ENCODE measurements at places on chromosomes 3 and 15.

DNA sequence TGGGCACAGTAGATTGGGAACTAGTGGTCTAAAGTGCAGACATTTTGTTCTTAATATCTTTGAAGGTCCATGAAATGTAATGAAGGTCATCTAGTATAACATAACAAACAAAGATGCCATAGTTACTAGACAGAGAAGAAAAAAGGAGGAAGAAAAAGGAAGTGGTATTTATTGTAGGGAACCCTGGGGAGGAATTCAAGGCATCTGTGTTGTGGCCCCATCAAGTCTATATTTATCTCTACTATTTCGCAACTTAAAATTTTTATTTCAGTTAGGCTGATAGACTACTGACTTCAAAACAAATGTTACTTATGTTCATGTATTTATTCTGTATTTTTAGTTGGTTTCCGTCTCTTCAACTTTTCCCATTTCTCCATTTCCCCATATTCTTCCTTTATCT is 48.9 kb upstream of the ZDHHC23 start:
- DNase-seq: no peak

DNA sequence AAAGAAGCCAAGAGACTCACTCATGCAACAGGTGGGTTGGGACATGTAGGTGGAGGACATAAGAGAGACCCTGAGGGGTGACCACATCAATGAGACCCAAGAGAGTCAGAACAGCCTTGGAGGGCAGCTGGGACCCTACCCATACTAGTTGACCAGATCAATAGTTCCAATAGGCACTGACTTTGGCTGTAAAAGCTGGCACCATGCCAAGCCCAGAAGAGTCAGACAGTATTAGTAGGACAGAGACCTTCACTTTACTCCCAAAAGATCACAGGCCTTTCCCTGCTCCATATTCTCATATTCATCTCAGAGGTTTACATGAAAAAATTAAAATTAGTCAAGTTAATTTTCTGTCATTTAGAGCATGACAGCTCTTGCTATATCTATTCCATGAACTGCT is 20.9 kb upstream of the GABRR3 start:
- no peak for DNase-seq

GRCh38 chr3:120344349-120344748 is 4.8 kb downstream of the LRRC58 start:
- DNase-seq: no peak

DNA sequence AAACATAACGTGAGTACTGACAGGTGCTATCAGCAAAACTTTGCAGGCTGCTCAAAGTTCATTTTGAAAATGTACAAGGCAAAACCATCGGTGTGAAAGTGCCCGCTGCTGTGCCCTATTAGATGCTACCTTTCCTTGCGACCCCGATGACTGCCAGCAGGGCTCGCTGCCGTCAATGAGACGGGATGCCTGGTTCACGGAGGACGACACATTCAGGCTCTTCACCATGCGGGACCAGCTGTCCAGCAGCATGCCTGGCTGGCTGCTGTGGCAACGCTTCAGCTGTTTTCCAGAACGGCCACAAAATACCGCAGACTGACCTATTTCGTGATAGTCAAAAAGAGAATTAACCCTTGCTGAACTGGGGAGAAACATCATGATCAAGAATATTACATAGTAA is 92.7 kb upstream of the OCA2 start:
- no peak for DNase-seq

DNA sequence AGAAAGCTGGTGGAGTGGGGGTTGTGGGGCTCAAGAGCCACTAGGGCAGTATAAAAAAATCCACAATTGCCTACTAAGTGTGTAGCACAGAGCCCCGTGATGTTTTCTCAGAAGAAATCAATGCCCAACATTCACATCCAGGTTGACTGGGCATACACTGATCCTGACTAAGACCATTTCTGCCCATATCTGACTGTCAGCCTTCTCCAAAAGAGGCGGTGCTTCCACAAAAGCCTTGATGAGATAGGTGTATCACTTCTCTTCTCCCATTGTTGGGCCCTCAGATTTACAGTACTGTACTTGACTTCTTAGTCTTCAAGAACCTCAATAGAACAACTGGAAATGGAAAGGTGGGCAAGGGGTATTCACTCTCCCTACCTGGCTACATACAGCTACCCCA is 1.4 kb downstream of the POPDC2 start:
- no peak for DNase-seq

GRCh38 chr3:31765871-31766270 is 215.2 kb downstream of the OSBPL10 start:
- DNase-seq: no peak

- DNase-seq: no peak
Observed at GRCh38 chr3:56720849-56721248, 37.8 kb upstream of the TASOR start.

- no peak for DNase-seq
Observed at GRCh38 chr15:89654847-89655805, at the start of gene KIF7. KIF7 (minus strand) TSS chr15:89655467; CDS start chr15:89652930, 2,537 bp downstream.

DNA sequence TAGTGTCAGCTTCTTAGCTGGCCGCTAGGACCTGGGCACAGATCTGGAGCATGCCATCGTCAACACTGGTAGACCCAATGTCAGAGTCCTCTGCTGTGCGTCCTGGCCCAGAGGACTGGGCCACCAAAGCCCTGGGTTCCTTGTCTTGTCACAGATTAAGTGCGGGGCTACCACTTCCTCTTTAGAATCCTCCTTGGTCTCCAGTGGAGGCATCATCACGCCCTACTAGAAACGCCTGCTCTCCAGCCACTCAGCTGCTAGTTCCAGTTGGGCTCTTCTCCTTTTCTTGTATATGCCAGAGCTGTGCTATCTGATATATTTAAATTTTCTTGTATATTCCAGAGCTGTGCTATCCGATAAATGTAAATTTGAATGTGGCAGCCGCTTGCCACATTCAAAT is 11.2 kb downstream of the PPCDC start:
- DNase-seq: no peak

GRCh38 chr3:53887446-53887845 is 4.2 kb downstream of the SELENOK start:
- DNase-seq: no peak

DNA sequence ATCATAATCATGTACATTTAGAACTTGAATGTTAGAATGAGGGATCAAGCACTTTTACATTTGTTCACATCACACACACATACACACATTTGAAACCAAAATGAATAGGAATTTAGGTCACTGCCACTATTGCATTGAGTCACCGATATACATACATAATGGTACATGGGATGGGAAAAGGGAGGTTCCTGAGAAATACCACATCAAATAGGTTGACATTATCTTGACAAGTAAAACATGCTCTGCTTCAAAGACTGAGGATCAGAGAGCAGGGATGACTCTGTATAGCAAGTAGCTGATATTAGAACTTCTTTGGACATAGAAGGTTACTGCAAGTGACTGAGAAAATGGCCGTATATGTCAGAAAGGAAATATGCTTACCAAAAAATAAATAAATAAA is 847.2 kb downstream of the PLOD2 start:
- no peak for DNase-seq

DNA sequence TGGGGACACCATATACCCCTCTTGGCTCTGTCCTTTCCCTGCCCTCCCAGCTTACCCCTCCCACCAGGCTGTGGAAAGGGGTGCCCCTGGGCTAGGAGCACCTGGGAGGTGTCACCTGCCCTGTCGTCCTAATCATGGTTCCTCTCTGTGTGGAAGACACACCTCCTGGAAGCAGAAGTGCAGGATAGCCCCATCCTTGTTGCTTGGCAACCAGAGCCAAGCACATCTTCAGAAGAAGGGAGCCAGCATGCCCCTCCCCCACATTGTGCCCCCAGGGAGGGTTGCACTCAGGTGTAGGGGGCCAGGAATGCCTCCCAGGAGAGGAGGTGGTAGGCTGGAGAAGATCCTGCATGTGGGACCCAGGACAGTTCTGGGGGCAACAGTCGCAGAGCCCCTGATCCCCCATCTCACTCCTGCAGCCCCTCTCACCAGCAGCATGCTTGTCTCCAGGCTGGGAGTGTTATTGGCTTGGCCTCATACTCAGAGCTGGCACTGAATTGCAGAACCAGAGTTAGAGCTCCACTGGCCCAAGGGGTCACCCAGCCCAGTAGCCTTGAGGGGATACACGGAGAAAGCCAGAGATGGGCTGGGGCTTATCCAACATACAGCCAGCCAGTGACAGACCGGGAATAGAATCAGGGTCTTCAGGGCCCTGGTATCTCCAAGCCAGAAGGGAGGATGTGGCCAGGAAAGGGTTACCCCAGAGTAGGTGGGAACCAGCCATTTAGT is 8.4 kb downstream of the RAB6B start:
- DNase-seq: no peak

DNA sequence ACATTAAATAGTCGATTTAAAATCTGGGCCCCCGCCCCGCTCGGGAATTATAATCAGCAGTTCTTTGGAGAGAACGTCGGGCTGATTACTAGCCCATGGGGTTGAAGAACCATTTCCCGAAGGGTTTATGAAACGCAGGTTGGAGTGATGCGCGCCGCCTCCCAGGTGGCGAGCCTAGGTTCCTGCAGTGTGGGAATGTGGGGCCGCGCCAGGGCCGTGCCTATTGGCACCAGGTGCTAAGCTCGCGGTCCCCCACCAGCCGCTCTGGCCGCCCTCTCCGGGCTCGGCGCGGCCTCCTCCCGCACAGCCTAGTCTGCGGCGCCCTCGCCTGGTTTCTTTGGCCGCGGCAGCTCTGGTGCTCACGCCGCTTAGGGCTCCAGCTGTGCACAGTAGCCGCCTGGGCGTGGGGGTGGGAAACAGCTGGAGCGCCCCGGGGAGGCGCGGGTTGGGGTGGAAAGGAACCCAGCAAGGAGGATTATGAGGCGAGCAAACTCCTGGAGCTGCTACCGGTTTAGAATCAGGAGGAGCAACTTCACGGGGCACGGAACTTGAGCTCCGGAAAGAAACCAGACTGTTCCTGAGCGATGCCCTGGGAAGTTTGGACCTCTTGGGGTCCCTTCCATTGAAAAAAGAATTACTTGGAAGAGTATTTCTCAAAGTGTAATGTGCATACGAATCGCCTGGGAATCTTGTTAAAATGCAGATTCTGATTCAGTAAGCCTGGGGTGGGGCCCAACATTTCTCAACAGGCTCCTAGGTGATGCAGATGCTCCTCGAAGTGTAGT is 5.6 kb upstream of the MECOM start:
- DNase-seq: peak; percentile 73

Measured in B cell (primary cell).